ENCODE measurements at places on chromosomes 12 and 14. TPM values are rescaled to one million over a fixed set of nuclear protein-coding genes. Genes with fewer than 3 reads are reported as not detected.

CCDC197 gene
- not detected for polyA plus RNA-seq

C14orf132 gene
- polyA plus RNA-seq, result 31.6 TPM

TRPV4 gene
- not detected for polyA plus RNA-seq

SLC17A8 gene
- polyA plus RNA-seq, result 0.48 TPM

ANP32D gene
- not detected for polyA plus RNA-seq

CD27 gene
- 1.6 TPM for polyA plus RNA-seq

LARP4 gene
- 47.8 TPM for polyA plus RNA-seq

HCAR2 gene
- polyA plus RNA-seq, result not detected

UBE3B gene
- polyA plus RNA-seq, result 16.1 TPM

FOXG1 gene
- not detected for polyA plus RNA-seq

OVCH1 gene
- 3.0 TPM for polyA plus RNA-seq

PPP1R36 gene
- polyA plus RNA-seq, result 0.19 TPM

PIWIL1 gene
- polyA plus RNA-seq, result not detected

EAPP gene
- polyA plus RNA-seq, result 161 TPM

RNASE1 gene
- 37.8 TPM for polyA plus RNA-seq

DDN gene
- polyA plus RNA-seq, result 1.3 TPM

OTOGL gene
- 0.07 TPM for polyA plus RNA-seq

DHRS4 gene
- 2.8 TPM for polyA plus RNA-seq

RASAL1 gene
- 5.5 TPM for polyA plus RNA-seq

VWF gene
- 1.8 TPM for polyA plus RNA-seq

STON2 gene
- polyA plus RNA-seq, result 3.5 TPM

SLC38A4 gene
- polyA plus RNA-seq, result not detected

SNAPC1 gene
- polyA plus RNA-seq, result 9.3 TPM

VRTN gene
- polyA plus RNA-seq, result not detected

POLE2 gene
- 2.9 TPM for polyA plus RNA-seq

OTX2 gene
- polyA plus RNA-seq, result not detected

ADAM20 gene
- not detected for polyA plus RNA-seq

SLC8B1 gene
- 0.40 TPM for polyA plus RNA-seq

PROX2 gene
- 0.18 TPM for polyA plus RNA-seq

CFAP54 gene
- polyA plus RNA-seq, result 2.8 TPM

P2RX2 gene
- polyA plus RNA-seq, result not detected

ARMH4 gene
- 177 TPM for polyA plus RNA-seq

IFI27L2 gene
- 115 TPM for polyA plus RNA-seq

LRP10 gene
- polyA plus RNA-seq, result 1.4 TPM

TAS2R30 gene
- polyA plus RNA-seq, result 0.32 TPM

C12orf50 gene
- polyA plus RNA-seq, result not detected

SMAGP gene
- polyA plus RNA-seq, result not detected

KRT78 gene
- polyA plus RNA-seq, result not detected

RHOJ gene
- polyA plus RNA-seq, result 2.0 TPM

ABHD12B gene
- polyA plus RNA-seq, result 1.2 TPM

OASL gene
- polyA plus RNA-seq, result not detected

ABCD2 gene
- 7.8 TPM for polyA plus RNA-seq

C1RL gene
- polyA plus RNA-seq, result 2.8 TPM
